ENCODE measurements at places on chromosomes 5 and 9.
A peak's percentile ranks its signal among the peaks of the same experiment; 100 is the strongest.

GRCh38 chr9:113602126-113603047 lies 138.9 kb downstream of the RGS3 start:
- peak; percentile 88 for DNase-seq

DNA sequence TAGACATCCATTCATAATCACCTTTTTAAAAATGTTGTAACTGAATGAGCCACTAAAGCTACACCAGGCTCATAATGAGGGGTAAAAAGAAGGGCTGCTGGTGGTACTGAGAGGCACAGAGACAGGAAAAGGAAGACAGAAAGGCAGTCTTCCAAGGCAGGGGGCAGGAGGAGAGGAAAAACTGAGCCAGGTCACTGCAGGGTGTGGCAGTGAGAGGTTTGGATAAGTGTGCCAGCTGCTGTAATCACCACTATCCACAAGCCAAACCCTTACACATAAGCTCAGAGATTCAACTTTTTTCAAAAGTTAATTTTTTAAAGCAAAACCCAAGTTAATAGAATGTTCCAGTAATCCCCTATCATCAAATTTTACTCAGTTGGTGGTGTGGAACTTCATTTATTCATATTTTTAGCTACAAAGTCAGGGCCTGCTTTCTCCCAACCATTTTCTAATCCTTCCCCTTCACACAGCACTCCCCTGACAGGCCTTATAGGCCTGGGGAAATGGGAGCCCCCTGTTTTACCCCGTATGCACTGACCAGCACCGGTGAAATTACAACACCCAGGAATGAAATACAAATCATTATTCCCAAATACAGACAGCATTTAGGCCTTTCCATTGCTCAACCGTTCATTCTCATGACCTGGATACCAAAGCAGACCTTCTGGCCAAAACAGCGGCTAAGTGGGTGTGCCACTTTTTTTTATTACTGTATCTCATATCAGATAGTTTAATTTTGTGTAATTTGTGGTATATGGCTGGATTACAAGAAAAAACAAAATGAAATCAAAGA lies 76.3 kb downstream of the EFNA5 start:
- DNase-seq, result no peak

- no peak for DNase-seq
These were observed 16.1 kb downstream of the LIFR start for GRCh38 chr5:38540314-38540713.

DNA sequence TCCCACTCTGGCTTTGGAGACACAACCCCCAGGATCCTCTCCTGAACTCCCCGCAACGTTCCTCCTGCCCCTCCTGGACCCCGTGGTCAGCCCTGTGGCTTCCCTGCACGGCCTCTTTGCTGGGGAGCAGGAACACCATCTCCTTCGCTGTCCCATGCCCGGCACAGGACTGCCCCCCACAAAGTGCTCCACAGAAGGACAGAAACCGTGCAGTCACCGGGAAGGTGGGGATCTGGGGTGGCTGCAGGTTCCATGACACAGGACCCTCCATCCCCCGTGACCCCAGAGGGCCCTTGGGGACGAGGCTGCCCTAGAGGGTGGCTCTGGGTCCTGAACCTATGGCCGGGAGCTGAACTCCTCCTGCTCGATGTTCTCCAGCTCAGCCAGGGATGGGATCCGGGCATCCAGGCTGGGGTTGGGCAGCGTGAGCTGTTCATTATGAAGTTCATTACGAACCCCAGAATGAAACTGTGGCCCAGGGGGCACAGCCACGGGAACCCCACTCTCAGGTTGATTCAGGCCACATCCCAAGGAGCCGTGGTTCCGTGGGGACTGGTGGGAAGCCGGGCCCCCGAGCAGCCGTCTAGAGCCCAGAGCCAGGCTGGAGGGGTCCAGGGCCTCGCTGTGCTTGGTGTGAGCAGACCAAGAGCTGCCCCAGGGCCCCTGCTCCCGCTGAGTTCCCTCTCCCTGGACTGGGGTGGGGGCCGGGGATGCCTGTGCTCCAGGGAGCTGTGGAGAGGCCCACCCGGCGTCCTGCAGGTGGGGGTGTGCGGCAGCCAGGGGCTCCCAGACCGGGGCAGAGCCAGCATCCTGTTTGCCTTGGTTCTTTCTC lies 684 bp upstream of the SLC6A19 start:
- DNase-seq, result no peak

- DNase-seq, result no peak
These were observed 132.0 kb upstream of the TRIM32 start for GRCh38 chr9:116555119-116555518.

DNA sequence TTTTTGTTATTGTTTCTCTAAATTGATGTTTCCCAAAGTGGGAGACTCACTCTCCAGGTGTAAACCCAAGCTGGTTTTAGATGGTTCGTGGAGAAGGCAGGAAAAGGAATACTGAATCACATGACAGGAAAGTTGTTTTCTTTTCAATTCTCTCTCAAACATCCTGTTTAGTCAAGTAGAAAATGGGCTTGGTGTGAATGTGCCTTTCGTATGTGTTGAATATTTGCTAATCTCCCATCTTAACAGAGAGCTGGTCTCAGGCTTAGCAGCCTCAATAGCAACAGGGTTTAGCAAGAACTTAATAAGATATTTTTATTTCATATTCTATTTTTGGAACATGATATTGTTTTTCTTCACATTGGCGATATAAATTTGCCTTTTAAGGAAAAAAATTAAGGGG lies 119.7 kb downstream of the INSYN2B start:
- DNase-seq, result no peak

GRCh38 chr9:130869250-130869649 lies 27.4 kb downstream of the QRFP start:
- peak; percentile 42 for DNase-seq

DNA sequence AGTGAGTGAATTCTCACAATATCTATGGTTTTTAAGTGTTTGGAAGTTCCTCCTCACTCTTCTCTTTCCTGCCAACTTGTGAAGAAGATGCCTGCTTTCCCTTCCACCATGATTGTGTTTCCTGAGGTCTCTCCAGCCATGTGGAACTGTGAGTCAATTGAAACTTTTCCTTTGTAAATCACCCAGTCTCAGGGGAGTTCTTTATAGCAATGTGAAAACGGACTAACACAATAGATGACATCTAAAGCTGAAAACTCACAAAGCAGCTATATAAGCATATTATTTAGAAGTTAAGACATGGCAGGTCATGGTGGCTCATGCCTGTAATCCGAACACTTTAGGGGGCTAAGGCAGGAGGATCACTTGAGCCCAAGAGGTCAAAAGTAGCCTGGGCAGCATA lies 130.2 kb downstream of the ARRDC3 start:
- DNase-seq, result no peak

GRCh38 chr5:141245250-141245717 lies at the start of gene PCDHB15:
PCDHB15 (plus strand) TSS chr5:141245395; CDS start chr5:141245579, 184 bp downstream.
- no peak for DNase-seq

GRCh38 chr5:109580225-109580624 lies 109.5 kb upstream of the MAN2A1 start:
- no peak for DNase-seq

- no peak for DNase-seq
These were observed 73.5 kb downstream of the CAMSAP1 start for GRCh38 chr9:135833864-135834263.

All from IMR-90 (cell line).